Activated naive CD4-positive, alpha-beta T cell treated with anti-CD3 and anti-CD28 coated beads for 36 hours (primary cell): ENCODE measurements at places on chromosomes 11 and 22.

DNA sequence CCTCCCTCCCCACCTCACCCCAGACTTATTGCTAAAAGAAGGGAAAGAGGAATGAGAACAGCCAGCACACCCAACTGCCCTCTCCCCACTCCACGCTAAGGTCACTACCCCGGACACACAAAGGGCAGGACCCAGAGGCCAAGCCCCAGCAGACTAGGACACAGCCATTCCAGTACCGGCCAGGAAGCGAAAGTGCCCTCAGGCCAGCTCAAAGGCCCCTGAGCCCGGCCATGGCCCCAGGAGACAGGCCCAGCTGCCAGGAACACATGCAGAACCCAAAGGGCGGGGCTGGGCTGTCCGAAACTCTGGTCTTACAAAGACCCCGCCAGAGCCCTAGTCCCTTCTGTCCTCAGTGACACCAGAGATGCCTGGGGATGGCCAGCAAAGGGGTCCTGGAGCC is 5.5 kb downstream of the RCOR2 start:
- no peak for DNase-seq

DNA sequence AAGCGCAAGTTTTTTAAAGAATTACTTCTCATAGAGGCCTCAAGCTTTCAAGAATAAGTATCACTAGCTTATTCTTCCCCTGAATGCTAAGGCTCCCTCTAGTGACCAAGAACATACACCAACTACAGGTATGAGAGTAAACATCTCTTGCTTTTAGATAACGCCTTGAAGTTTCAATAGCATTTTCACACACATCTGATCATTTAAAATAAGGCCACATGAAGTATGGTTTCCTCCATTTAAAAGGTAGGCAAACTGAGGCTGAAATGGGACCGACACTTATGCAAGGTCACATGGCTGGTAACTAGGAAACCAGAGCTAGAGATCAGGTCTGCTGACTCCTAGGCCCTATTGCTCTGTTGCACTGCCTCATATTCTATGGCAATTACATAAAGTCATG is 66.5 kb downstream of the CCDC34 start:
- no peak for DNase-seq

DNA sequence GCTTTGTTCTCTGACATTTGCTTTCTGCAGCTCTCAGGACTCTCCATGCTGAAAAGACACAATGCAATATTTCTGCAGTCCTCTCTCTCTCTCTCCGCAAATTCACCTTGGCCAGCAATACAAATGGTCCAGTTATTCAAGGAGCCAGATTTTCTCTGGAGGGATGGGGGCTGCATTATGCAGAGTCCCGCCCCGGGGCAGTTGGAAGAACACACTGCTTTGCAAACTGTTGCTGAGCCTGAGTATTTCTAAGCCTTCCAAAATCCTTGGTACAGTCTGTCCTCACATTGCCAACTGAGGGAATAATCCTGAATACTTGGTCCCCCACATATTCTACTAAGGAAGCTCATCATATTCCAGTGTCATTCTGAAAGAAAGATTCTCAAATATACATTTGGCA is 94.3 kb upstream of the ZC3H12C start:
- no peak for DNase-seq

DNA sequence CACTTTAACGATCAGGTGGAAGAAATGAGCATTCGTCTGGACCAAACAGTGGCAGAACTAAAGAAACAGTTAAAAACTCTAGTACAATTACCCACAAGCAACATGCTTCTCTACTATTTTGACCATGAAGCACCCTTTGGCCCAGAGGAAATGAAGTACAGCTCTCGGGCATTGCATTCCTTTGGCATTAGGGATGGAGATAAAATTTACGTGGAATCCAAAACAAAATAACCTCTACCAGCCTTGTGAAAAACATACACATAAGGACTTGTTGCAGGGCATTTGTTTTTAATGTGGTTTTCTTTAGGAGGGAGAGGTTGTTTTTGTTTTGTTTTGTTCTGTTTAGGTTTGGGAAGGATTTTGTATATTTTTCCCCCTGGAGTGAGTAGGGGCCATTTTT is 14.2 kb upstream of the TECTA start:
- no peak for DNase-seq

- no peak for DNase-seq
Observed at GRCh38 chr11:74770456-74770855, 21.8 kb downstream of the RNF169 start.

- DNase-seq, result no peak
Observed at GRCh38 chr11:10327254-10327653, 22.4 kb downstream of the ADM start.

GRCh38 chr22:39563571-39564428 is 6.8 kb upstream of the CACNA1I start:
- no peak for DNase-seq

GRCh38 chr11:86678296-86678695 is 5.9 kb upstream of the ME3 start:
- no peak for DNase-seq

DNA sequence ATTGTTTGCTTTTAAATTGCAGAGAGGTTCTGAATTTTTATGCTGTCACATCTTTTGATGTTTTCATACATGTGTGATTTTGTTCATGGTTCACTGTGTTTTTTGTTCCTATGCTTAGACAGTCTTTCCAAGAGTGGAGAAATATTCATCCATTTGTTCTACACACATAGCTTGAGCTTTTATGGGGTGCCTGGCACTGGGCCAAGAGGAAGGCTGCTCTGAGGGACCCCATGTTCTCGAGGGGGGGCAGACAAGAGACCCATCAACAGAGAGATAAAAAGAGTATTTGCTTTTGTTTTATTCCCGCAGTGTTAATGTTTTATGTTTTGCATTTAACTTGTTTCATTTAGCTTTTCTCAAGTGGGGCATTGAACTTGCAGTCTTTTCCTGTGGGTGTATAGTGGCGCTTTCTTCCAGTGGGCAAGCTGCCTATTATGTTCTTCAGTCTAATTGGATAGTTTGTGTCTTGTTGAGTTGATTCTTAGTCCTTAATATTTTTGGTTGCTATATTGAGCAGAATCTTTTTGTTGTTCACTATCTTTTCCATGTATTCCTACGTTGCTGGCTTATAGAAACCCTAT is 57.7 kb downstream of the CABIN1 start:
- DNase-seq, result no peak

DNA sequence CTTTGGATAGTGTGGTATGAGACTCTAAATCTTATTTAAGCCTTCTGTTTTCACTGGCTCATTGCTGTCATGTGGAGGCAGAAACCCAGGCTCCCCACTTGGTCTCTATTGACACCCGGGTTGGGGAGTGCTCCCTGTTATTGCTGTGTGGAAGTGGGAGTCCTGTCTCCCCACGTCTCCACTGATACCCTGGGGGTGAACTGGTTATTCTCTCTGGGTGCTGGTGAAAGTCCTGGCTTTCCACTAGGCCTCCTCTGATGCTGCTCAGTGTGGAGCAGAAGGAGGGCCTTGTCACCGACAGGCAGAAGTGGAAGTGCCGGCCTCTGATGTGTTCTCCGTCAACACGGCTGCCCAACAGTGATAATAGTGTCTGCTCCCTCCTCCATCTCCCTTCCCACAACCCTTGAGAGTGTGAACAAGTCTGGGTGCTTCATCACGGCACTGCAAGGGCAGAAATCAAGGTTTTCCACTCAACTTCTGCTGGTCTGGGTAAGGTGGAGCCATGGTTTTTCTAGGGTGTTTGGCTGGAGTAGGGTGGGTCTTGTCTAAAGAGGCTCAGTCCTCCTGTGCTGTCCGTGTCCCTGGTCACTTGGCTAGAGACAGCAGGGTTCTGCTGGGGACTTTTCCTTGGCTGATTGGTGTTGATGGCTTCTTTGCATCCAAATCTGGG is 240.7 kb upstream of the B3GAT1 start:
- DNase-seq, result no peak

GRCh38 chr11:124534051-124534450 is 9.4 kb downstream of the OR8B12 start:
- DNase-seq, result no peak
